Endothelial cell of umbilical vein (primary cell): ENCODE measurements at places on chromosomes 7 and 10.

DNA sequence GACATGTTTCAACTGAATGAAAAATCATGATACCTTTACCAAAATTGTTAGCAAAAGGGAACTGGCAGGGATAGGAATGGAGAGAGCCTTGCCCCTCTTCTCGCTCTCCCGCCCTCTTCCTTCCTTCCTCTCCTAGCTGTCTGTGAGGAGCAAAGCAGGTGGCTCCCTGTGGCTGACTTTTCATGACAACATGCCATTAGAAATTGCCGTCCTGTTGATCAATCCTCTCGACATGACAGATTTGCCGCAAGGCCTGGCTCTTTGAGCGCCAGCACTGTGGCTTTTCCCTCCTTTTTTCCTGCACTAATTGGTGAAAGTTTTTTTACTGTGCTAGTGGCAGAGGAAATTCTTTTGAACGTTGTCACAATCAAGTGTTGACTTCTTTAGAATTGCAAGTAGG lies 171.1 kb downstream of the TCF7L2 start:
- no peak for DNase-seq

DNA sequence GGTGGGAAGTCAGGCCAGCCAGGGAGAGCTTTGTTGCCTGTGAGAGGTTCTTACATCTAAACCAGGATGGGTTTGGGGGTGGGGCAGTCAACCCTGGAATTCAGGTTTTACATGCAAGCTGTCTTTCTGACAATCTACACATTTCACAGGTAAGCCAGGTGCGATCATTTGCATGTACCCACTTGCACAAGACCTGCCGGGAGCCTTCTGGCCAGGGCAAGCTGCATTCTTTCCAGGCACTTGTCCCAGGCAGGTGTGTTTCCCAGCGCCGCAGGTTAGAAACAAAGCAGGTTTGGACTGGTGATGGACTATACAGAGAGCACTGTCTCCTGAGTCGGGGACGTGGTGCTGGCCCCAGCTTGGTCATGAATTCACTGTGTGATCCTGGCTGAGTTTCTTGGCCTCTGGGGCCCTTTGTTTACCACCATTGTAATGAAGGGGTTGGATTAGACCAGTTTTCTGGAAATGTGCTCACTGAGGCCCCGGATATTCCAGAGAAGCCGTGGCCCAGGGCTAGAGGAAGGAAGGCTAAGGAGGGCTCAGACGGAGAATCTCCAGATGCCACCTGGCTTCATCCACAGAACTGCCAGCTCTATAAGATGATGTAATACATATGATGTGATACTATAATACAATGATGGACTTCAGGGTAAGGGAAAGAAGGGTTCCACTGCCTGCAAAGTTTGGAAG lies 205.2 kb upstream of the SVIL start:
- DNase-seq: no peak

DNA sequence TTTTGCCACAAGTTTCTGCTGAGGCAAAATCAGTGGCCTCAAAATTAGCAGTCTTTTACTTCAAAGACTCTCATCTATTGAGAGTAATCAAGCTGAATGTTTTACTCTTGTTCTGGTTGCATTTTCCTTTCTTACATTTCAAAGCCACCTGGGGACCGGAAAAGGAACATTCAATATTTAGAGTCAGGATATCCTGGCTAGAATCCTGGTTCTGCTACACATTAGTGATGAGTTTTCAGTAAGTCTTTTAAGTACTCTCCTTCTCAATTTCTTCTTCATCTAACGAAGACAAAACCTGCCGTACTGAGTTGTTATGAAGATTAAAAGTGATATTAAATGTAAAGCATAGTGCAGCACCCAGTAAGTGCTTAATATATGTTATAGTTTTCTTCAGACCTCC lies 52.5 kb downstream of the LAMB4 start:
- DNase-seq: peak; percentile 7

DNA sequence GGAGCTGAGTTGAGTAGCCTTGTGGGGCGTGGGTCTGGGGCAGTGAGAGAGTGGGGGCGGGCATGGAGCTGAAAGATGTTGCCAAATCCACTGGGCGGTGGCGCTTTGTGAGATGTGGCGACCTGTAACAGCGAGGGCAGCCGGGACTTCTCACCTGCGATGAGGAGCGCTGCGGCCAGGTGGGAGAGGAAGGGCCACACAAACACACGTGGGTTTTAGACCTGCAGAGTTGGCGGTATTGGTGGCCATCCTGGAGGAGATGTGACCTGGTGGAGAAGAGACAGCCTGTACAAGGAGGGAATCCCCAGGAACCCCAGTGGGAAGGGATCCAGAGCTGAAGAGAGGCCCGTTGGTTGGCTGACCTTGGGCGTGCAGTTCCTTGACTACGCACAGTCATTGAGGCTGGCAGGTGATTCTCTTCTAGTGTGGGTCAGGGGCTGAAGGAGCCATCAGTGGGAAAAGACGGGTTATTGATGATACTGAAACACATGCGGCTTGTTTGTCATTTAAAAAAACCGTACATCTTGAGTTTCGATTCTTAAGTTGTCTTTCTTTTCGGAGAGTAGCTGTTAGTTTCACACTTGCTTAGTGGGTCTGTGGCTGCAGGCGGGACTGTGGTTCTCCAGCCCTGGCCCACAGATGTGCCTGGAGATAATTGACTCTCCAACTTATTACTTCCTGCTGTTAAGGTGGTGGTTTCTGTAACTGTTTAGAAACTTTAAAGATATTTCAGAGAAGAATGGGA lies 2.4 kb downstream of the CHST12 start:
- no peak for DNase-seq

DNA sequence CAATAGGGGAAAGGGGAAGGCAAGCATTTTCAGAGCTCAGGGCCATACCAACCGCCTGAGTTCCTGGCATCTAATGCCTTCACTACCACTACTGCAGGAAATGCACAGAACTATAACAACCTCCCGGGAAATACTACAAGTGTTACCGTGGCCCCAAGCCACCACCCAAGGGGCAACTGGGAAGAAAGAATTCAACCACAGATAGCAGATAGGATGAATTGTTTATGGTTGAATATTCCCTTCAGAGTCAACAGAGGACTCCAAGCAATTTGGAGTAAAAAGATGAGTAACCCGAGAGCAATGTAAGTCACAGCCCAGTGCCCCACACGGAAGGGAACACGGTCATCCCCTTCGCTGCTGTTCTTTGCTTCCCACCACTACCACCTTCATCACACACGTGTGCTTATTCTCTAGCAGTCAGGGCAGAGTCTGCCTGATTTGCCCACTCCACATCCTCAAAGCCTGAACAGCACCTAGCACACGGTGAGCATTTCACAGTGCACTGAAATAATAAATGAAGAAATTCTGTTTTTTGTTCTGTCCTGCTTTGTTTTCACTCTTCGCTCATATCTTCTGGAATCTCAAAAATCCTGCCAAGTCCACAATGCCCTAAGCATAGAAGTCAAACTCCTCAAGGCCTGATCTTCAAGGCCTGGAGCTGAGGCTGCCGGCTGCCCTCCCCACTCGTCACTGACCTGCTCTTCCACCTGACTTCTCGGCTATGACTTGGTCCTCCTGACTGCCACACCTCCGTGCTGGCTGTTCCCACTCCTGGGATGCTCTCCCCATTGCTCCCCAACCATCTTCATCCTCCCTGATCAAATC lies 221.1 kb downstream of the KCNMA1 start:
- no peak for DNase-seq

GRCh38 chr10:132724446-132724845 lies 61.5 kb downstream of the NKX6-2 start:
- no peak for DNase-seq

DNA sequence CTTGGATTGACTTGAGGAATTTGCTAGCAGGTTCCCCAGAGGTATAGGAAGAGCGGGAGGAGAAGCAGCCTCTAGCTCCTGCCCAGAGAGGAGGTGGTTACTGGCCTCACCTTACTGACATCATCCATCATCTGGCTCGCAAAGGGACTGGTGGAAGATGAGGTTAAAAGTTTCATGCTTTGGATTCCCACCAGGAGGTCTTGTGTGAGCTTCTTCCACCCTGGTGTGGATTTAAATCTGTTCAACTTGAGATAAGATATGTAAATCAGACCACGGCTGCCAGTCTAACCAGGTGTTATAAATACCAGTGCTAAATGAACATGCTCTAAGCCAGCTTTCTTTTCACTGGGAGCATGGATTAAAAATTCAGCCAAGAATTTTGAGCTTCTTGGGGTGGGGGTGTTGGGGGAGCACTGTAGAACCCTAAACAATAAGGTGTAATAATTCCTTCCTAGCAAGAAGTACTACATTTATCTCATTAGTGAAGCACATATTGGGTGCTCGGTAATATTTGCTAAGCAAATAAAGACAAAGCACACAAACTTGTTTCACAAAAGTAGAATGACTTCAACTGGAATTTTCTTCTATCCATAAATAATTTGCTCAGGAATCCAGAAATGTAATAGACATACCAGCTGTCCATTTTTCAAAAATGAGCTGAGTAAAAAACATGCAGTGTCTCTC lies 7.8 kb downstream of the PROSER2 start:
- no peak for DNase-seq

DNA sequence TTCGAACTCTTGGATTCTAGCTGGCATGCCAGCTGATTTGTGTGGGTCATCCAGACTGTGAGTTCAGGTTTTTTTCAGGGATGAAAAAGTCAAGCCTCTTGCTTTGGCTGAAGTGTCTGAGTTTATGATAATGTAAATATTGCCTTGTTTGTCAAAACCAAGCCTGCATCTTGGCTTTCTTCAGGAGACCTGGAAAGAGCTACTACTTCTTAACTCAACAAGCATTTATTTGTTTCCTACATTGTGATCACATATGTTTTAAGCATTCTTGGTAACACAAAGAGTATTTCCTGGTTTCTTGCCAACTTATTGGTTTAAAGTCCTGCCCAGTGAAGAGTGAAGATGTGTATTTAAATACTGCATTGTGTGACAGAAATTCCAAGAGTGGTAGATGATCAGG lies 407.1 kb downstream of the LRMDA start:
- DNase-seq: no peak
